ENCODE measurements at places on chromosomes 5 and 9. TPM values are rescaled to one million over a fixed set of nuclear protein-coding genes. Genes with fewer than 3 reads are reported as not detected.

The SAXO1 gene
- 0.22 TPM for polyA plus RNA-seq

DNA sequence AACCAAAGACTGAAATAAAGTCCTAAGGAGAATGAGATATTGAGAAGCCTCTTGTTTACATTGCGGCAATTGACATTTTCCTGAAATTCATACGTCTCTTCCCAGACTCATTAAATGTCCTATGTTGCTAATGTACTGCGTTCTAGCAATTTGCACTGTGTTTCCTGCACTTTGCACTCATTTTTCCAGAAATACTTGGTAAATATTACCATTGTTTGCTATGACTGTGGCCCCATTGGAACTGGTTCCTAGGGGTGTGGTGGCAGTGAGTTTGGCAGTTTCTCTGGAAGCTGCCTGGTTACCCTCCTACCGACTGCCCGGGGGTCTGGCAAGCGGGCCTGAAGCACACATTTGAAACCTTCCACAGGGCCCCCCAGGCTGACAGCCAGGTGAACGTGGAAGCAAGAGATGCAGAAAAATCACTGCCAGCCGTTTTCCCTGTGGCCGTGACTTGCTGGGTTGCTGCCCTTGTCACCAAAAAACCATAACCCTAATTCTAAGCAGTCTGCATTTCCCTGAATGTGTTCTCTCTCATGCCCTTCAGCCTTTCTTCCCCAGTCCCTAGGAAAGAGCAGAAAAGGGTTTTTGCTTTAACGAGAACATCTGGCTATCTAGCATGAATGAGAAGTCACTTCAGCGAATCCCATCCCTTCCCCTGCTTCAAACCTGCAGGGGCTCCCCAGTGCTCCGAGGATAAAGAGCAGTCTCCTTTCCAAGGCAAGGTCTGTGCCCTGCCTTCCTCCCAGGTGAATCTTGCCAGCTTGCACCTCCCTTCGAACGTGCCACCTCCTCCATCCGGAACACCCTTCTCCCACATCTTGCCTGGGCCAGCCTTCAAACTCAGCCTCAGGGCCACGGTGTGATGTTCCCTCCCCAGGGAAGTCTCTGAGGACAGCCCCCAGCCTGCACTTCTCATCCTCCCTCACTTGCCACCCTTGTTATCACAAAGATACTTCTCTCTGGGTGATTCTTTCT lies 84.2 kb downstream of the AK8 start:
- no peak for DNase-seq

DNA sequence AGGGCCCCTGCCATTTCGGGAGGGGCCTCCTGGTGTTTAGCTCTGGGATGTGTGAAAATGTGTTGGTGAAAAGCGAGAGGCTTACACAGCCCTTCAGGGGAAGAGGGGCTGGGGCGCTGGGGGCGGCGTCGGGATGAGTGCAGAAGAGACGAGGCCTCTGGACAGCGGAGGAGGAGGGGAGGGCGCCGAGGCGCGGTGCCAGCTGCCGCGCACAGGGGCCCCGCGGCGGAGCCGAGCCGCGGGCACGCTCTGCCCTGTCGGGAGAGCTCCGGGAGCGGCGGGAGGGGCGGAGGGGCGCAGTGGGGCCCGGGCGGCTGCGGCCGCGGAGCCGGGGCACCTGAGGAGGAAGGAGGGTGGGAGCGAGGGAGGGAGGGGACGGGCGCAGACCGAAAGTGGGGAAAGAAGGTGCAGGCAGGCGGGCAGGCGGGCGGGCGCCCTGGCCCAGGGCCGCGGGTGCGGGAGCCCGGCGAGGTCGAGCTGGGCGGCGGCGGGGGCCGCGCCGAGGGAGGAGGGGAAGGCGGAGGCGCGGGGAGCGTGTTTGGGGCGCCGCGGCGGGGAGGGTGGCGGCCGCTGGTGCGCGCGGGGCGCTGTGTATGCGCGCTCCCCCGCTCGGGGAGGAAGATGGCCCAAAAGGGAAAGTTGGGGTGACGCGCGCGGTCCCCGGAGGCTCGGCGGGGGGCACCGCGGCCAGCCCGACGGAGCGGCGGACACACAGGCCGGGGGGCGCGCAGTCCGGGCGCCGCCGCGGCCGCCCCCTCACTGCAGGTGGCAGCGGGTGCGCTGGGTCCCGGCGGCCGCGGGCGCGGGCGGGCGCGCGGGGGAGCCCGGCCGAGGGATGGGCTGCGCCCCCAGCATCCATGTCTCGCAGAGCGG lies at the start of gene PDE8B:
Gene PDE8B, plus strand, starts transcription at position 590 of the 873 bp plus-strand sequence. Its CDS starts 246 bp downstream, at position 836.
- no peak for DNase-seq

DNA sequence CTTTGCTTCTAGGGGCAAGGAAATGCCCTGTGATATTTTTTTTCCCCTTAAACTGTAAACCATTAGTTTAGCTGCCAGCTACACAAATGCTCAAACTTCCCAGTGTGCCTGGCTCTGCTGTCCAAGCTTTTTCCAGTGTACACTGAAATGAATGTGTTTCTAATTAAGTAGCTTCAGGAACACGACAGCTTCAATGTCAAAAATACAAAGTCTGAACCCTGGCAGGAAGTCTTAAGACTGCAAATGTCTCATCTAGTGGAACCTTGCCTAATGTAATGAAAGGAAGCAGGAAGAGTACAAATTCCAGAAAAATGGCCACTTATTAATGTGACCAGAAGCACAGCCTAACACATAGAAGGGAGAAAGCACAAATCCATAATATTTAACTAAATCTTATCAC lies 255.2 kb downstream of the CRB2 start:
- no peak for DNase-seq

- peak; percentile 74 for DNase-seq
These were observed 2.8 kb upstream of the CCIN start for GRCh38 chr9:36166168-36166927.

- DNase-seq = no peak
These were observed 35.5 kb downstream of the ARHGEF37 start for GRCh38 chr5:149616727-149617285.

The DND1 gene
- 0.68 TPM for polyA plus RNA-seq

DNA sequence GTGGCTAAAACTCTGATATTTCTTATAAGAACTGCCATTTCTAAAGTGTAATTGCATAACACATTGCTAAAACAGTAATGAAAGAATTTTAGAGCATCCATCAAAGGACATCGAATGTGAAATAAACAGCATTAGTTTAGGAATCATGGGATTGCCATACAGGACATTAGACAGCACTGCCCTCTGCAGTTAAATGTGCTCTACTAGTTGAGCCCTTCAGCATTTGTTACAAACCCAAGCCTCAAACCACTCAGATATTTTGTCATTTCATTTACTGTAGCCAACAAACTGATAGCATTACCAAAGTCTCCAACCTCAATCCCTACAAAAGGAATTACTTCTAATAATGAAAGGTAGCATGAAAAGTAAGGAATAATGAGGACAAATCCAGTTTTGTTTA lies 116.8 kb upstream of the COX7C start:
- DNase-seq = peak; percentile 2

DNA sequence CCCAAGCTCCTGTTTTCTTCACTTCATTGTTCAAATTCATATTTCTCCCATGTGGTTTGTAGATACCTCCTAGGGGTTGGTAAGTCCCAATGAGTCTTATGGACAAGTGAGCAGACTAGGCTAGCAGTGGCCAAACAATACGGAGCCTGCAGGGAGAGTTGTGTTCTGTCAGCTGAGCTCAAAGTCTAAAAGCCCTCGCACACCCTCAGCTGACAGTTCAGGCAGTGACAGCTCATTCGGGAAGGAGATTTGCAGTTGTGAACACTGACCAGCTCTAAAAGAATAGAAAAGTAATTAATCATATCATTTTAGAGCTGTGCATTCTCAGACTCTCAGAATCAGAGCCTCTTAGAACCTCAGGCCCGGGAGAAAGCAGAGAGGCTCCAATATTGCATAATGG lies 95.1 kb downstream of the SH3TC2 start:
- DNase-seq = no peak

The PCDHB14 gene
- 9.3 TPM for polyA plus RNA-seq

The PSD2 gene
- polyA plus RNA-seq = 1.9 TPM

GRCh38 chr5:67935908-67936566 lies 279.5 kb upstream of the PIK3R1 start:
- DNase-seq = no peak

The CTNND2 gene
- polyA plus RNA-seq = 2.5 TPM

The CATSPER3 gene
- polyA plus RNA-seq = 0.95 TPM

GRCh38 chr5:93428868-93429267 lies 152.2 kb downstream of the NR2F1-AS1 start:
- DNase-seq = no peak

The HINT2 gene
- polyA plus RNA-seq = 29.1 TPM

Data from right lung (tissue), 10 donors.